Non-pigmented ciliary epithelial cell (primary cell): ENCODE measurements at places on chromosomes 16 and 17.

- no peak for DNase-seq
Observed at GRCh38 chr17:66233023-66233753, 4.0 kb upstream of the APOH start.

- DNase-seq: no peak
Observed at GRCh38 chr16:53761962-53762703, 58.2 kb downstream of the FTO start.

GRCh38 chr16:56836410-56837230, 28.4 kb upstream of the SLC12A3 start:
- no peak for DNase-seq

GRCh38 chr17:49364119-49364518, 2.1 kb upstream of the ZNF652 start:
- no peak for DNase-seq

GRCh38 chr17:27647765-27648164, 16.8 kb downstream of the LGALS9 start:
- no peak for DNase-seq

DNA sequence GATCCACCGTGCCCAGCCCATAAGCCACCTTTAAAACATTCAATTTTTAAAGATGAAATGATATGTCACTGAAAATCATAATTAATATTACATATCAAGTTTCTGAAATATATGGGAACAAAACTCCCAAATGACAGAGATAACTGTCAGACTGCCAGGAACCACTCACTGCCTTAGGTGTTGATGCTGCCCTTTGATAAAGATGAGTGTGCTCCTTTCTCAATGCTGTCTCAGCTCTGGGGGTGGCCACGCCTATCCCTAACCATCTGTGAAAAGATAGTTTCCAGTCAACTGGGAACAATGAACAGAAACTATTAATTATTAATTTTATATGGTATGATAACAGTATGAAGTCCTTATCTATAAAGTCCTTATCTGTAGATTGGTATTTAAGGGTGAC, 177.7 kb downstream of the MYO1D start:
- no peak for DNase-seq

DNA sequence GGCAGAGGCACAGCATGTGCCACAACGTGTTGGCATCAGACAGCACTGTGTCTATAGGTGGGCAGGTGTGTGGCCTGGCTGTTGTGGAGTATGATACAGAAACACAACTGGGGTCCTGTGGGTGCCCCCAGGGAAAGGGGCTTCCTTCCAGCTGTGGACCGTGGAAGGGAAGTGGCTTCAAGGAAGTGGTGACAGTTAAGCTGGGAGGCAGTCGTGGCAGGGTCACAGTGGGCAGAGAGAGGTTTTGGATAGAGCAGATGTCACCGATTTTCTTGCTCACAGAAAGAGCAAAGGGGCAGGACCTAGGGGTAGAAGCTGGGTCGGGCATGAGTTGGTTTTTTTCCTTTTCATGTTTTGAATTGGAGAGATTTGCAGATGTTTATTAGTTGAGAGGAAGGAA, 11.2 kb upstream of the ORAI3 start:
- no peak for DNase-seq

- no peak for DNase-seq
Observed at GRCh38 chr17:12973496-12974004, 44.3 kb downstream of the ELAC2 start.

- no peak for DNase-seq
Observed at GRCh38 chr17:68273722-68274121, 17.2 kb downstream of the SLC16A6 start.

- no peak for DNase-seq
Observed at GRCh38 chr17:40027614-40028012, 12.4 kb downstream of the CSF3 start.

- no peak for DNase-seq
Observed at GRCh38 chr17:36017799-36018198, at the start of gene CCL23. CCL23 (minus strand) TSS chr17:36017972; CDS start chr17:36017897, 75 bp downstream.

DNA sequence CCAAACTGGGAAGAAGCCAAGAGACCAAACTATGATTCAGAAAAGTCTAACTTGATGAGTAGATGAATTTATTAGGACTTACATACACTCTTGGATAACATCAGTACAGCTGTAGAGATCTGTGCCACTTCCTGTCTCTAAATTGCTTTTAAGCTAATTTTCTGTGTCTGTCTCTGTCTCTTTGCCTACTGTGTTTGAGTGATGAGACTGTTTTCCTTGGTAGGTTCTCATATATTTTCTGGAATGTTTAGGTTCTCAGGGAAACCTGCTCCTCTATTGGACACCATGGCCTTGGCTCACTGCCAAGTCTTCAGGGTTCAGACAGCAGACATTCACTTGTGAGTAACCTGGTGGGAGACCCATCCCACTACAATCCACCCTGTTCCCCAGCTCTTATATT, 103.5 kb upstream of the KIF2B start:
- no peak for DNase-seq

DNA sequence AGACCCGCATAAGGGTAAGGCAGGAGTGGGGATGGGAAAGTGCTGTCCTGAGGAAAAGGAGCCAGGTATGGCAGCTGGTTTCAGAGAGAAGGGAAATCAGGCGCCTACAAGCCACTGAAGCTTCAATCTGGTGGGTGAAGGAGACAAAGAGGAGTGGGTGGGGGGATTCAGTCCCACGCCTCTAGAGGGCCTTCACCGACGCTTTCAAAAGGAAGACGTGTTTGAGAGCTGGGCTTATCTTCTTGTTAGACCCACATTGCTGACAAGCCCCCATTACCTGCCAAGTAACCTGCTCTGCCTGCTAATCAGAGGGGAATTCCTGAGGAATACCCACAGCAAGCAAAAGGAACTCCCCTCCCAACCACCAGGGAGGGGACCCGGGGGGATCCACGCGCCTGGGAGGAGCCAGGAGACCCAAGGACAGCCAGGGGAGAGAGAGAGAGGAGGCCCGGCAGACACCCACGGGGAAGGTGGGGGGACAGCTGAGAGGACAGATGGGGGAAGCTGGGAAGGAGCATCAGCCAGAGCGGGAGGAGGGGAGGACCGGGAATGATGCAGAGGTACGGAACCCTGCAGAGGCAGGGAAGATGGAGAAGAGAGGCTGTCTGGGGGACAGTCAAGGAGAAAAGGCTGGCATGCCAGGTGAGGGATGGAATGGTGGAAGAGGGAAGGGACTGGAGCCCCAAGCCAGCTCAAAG, 1.0 kb downstream of the MTMR4 start:
- no peak for DNase-seq

DNA sequence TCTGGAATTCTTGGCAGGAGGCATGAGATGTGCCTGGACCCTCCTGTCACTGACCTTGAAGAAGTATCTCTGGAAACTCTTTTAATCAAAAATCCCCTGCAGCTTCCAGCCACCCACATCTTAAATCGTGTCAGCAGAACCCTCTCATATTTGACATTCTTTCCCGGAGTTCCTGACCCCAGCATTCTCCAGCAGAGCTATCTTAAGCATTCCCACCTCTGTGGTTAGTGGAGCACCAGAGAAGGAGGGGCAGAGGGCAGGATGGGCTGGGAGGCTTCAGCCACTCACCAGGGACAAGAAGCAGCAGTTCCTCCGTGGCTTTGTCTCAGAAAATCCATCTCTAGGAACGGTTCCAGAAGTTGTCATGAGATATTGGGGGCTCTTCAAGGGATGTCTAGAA, 149.9 kb downstream of the RGS9 start:
- no peak for DNase-seq

DNA sequence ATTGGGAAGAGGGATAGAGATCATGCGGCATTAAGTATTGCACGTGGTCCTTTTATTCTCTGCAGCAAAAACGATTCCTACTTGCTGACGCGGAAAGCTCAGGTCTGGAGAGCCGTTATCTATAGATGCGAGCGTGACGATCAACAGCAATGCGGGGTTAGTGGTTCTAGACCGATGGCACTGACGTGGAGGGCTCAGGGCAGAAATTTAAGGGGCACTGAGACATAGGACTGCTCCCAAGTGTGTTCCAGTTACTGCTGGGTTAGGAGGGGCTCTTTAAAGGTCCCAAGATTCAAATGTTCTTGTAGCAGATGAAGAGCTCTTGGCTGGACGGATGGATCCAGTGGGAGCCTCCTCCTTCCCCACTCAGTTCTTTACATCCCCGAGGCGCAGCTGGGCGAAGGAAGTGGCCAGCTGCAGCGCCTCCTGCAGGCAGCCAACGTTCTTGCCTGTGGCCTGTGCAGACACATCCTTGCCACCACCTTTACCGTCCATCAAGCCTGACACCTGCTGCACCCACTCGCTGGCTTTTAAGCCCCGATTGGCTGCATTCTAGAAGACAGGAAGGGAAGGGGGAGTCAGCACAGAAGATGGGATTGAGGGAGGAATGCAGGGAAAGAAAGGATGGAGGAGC, 732 bp upstream of the EXOSC6 start:
- DNase-seq: no peak

DNA sequence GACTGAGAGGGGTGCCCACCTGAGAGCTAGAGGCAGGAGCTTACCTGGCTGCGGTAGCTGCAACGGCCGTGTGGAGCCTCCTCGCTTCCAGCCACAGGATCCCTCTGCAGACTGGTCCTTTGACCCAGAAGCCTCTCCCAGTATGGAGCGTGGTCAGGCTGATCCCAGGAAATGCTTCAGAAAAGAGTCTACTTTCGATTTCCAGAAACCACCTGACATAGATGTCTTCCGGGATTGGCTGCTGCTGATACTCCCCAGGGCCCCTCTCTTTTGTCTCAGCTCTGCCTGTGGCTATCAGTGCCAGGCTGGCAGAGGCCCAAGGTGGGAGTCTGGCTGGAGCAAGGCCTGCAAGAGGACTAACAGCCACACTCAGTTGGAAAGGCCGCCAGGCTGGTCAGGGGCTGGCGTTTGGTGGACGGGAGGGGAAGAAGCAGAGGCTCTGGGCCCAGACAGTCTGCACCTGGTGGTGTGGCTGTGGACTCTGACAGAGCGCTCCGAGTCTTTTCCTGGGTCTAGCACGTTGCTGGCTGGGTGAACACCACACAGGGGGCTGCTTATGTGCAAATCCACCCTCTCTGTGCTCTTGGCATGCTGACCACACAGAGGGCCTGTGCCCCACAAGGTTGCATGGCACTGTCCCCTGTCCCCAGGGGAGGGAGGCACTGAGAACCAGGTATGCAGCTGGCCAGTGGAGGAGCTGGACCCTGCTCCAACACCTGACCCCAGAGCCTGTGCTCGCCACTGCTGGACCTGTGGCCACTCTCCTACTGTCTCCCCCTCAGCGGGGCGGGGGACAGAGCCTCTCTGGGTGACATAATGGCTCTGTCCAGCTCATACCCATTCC, at the start of gene LGALS3BP:
Gene LGALS3BP, minus strand, starts transcription at position 144 of the 844 bp plus-strand sequence. CDS start 2,732 bp downstream, outside the sequence.
- DNase-seq: no peak

GRCh38 chr17:10067446-10068143, 130.8 kb downstream of the GAS7 start:
- DNase-seq: no peak

GRCh38 chr17:45364531-45365390, 47.9 kb upstream of the MAP3K14 start:
- no peak for DNase-seq

GRCh38 chr17:14882131-14882530, 383.0 kb downstream of the PMP22 start:
- no peak for DNase-seq

GRCh38 chr17:2897605-2898004, 101.4 kb downstream of the RAP1GAP2 start:
- DNase-seq: no peak

DNA sequence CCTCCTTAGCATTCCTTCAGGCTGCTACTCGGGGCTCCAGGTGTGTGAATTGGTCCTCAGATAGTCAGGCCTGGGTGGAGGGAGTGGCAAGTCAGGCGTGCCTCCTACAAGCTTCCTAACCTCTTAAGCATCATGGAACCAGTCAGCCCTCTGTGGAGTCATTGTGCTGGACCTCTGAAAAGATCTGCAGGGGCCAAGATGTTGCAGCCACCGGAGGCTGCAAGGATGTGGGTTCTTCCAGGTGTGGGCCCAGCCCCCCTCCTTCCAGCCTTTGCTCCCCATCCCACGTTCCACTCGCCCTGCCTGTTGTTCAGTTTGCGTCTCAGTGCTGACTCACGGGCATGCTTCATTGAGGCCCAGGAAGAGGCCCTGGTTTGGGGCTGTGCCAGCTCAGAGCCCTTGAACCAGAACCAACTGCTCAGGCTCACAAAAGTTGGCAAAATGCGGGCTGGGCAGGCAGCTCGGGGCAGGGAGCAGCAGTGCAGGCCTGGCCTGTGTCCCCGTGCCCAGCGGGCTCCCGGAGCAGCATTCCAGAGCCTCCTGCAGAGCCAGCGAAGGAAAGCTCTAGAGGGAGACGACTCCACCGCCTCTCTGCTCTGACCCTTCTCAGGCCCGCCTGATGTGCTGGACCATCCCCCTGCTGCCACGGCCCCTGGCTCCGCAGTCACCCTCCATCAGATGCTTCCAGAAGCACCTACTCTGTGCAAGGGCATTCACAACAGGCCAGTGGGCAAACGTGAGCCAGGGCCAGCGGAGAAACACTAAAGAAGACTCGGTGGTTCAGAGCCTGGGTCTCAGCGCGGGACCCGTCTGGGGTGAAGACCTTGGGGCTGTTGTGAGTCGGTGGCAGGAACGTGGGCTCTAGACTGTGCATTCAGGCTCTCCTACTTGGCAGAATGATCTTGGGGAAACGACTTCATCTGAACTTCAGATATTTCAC, 7.5 kb downstream of the LDHD start:
- DNase-seq: peak; percentile 67

- DNase-seq: no peak
Observed at GRCh38 chr16:28192806-28193529, 18.8 kb downstream of the XPO6 start.

GRCh38 chr17:29622337-29623282, at the start of gene CORO6:
CORO6 (minus strand) TSS chr17:29622912; CDS start chr17:29621421, 1,491 bp downstream.
- no peak for DNase-seq

GRCh38 chr17:44536090-44536953, 21.0 kb upstream of the FZD2 start:
- no peak for DNase-seq

GRCh38 chr17:38719943-38720641, 10.0 kb upstream of the CISD3 start:
- DNase-seq: no peak

- DNase-seq: no peak
Observed at GRCh38 chr17:42251115-42251514, 25.1 kb downstream of the STAT5B start.

DNA sequence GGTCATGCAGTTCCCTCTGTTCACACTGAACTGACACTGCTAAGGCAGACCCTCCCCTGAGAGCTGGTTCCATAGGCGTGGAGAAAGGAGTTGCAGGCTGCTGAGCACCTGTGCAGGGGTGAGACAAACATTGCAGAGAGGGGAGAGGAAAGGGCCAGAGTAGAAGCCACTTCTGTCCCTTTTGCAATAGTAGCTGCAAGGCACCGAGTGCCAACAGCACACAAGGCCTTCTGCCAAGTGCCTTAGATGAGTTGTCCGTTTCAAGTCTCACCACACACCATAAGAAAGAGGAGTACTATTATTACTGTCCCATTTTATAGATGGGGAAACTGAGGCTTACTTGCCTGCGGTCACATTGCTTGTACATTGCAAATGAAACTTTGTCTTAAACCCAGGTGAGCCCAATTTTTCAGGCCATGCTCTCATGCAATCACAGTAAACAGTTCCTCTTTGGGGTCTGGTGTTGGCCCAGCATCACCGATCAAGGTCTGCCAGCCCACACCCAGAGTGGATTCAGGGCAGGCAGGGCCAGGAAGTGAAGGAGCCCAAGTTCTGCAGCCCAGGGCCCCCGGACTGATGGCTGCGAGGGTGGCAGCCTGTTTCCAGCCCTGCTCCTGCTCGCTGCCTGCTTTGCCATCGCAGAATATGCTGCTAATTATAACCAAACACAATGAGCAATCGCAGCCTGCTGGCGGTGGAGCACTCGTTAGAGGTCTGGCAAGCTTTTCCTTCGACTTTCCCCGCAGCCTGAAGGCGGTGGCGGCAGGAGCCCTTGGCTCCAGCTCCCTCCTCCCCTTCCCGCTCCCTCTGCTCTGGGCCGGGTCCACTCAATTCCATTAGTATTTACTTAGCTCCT, 36.8 kb upstream of the DYNLL2 start:
- DNase-seq: no peak

- DNase-seq: no peak
Observed at GRCh38 chr16:57156351-57156703, 29.5 kb downstream of the PSME3IP1 start.
